Lower lobe of right lung (tissue), 2 donors: ENCODE measurements at places on chromosomes 3 and 15.

- DNase-seq: no peak
Measured at GRCh38 chr3:64131725-64132469, 93.4 kb downstream of the PRICKLE2 start.

- DNase-seq: peak; percentile 77
Measured at GRCh38 chr15:22979238-22980188, 655 bp downstream of the CYFIP1 start.

DNA sequence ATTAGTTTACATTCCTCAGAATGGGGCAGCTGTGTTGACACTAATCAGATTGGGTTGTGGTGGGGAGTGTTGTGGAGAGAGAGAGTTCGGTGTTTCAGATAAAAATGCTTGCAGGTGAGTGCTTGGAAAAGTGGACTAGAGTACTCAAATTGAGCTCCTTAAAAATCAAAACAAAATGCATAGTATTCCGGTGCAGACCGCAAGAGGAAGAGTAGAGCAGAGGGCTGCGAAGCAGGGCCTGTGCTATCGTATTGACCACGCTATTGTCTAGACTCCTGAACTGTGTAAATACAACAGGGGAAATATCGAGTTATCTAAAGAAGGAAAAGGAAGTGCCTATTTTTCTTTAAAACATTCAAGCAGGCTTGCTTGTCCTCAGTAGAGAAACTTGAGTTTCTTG lies 159.5 kb downstream of the TP63 start:
- no peak for DNase-seq

DNA sequence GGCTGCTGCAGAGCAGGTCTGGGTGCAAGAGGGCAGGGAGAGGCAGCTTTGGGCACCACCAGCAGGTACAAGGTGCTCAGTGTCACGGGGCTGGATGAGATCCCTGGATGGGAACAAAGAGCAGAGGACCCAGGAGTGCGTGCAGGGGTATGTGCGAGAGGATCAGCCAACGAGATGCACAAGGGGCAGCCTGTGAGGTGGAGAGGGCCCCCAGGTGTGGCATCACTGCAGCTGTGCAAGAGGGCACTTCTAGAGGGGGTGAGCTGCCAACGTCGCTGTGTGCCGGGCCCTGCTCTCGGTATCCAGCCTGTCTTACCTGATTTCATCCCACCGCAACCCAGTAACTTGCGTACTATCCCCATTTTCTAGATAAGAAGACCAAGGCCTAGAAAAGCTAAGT lies 67.3 kb upstream of the SNRPA1 start:
- DNase-seq: no peak

DNA sequence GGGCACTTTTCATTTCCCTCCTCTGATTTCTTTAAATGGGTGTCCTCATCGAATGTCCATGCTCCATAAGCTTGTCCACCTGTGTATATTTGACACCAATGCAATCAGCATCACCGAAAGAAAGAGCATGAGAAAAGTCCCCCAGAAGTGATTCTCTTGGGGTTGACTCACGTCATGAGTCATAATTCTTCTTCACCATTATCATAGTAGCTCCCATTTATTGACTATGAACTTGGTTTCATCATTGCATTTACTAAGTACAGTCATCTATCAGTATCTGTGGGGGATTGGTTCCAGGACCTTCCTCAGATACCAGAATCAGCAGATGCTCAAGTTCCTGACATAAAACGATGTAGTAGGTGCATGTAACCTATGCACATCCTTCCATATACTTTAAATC lies 372.5 kb upstream of the CFAP20DC start:
- no peak for DNase-seq

- DNase-seq: no peak
Measured at GRCh38 chr3:27729748-27730611, 7.9 kb upstream of the EOMES start.

DNA sequence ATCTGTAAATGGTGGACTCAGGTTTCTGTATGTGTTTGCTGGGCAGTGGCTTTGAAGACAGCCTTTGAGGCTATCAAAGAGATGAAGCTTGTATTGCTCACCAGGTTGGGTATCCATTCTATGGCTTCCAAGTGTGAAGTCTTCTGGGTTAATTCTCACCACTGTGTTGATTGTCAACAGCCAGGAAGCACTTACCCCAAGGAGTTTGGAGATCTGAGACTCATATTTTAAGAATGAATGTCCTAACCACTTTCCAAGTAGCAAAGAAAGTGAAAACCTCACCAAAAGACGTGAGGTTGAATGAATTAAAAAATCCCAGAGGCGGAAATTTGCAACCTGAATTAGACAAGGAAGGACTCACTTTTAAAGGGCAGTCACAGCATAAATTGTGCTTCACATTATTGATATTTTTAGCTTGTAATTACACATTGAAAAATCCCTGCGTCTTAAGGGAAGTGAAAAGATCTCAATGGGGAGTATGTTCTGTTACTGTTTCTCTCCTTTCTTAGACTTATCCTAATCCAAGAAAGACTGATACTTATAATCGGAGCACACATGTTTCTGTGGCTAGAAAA lies 304.0 kb upstream of the TPRG1 start:
- no peak for DNase-seq

DNA sequence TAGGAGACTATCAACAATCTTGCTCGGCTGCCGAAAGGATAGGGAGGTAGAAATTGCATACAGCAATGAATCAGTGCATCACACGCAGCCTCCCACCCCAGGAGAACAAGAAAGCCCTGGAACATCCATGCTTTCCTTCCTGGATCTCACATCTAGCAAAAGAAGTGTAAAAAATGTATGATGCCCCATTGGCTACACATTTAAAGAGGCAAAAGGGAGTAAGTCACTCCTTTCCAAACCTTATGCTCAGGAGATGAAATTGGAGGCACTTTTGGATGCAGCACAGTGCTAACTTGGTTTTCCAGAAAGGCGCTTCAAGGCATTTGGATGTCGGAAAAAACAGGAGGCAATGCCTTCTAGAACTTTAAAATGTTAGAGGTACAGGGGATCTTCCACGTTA lies 32.2 kb upstream of the FEZF2 start:
- DNase-seq: no peak

- no peak for DNase-seq
Measured at GRCh38 chr15:31077941-31078340, 23.6 kb downstream of the TRPM1 start.

DNA sequence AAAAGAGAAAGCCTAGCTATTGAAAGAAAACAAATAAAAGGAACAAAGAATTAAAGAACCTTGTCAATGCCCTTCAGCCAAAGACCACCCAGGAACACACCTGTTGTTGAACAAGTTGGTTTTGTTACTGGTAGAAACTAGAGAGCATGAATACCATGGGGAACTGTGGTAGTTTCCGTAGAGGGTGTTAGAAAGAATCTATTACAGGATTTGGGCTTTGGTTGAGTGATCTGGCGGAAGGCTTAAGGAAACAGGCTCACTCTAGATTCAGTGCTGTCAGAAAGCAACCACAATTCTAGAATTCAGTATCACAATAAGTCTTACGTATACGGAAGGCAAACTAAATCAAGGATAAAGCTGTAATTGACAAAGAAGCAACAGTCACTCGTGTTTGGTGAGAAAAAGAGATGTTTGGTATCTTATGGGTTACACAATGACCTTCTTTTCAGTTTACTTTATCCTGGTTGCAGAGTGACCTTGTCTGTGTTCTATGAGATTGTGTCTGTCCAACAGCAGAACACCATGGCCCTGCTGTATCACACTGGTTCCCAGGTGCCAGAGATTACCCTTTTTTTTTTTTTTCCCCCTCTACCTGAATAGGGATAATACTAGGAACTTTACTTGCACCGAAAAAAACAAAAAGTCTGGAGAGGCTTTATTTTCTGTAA lies 265.9 kb downstream of the SHQ1 start:
- DNase-seq: no peak

GRCh38 chr3:72660270-72661114 lies 187.8 kb downstream of the SHQ1 start:
- DNase-seq: no peak

DNA sequence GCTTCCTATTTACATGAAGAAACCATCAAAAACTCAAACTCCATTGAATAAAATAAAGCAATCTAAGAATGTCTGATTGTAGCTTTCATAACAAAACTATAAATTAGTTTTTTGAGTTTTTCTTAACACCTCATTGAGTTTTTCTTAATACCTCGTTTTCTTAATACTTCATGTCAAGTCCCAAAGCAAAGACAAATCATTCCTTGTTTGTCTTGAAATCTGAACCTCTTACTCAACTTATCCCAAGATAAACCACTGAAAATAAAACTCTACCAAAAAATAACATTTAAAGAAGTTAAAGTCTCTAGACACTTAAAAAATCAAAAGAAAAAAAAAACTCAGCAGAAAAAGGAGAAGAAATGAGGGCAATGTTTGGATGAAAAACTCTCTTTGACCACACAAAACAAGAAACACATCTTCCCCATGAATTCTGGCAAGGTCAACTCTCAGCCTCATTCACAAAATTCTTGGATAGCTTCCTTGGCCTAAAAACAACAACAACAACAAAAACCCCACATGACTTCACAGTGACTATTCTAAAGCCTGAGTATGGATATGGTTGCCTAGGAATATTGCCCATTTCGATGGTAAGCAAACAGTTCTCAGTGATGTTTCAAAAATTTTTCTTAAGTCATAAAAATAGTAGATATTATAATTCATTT lies 38.2 kb downstream of the TMCC1 start:
- DNase-seq: no peak

DNA sequence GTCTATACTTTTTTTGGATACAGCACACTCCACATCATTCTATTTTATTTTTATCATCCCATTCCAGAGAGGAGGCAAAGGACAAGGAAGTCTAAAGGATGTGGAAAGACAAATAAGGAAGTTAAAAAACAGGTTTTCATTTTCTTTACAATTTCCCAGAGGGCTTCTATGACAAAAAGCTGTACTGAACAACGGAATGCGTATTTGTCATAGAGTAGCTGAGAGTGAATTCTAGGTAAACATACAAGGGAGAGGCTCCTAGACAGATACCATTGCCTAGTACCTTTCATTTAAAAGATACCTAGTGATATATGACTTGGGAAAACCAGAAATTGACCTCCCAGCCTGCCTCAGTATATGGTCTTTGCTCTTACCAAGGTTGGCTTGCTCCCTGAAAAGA lies 341.7 kb downstream of the FHIT start:
- DNase-seq: no peak

GRCh38 chr3:46008058-46008457 lies 12.4 kb upstream of the FYCO1 start:
- no peak for DNase-seq

DNA sequence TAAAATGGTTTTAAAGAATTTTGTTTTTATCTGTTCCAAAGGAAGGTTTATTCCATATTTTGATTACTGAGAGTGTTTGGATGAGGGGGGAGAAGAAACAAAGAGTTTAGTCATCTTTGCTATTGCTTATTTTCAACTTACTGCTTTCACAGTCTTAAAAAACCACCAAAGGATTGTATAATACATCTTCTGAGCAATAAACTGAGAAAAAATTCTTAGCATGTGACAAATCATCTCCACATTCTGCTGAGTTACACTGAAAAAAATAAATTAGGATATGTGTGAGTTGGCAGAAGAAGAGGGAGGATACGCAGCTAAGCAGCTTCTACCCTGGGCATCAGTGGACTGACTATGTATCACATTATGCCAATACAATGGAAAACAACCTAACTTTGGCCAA lies 23.2 kb upstream of the ACTC1 start:
- no peak for DNase-seq

DNA sequence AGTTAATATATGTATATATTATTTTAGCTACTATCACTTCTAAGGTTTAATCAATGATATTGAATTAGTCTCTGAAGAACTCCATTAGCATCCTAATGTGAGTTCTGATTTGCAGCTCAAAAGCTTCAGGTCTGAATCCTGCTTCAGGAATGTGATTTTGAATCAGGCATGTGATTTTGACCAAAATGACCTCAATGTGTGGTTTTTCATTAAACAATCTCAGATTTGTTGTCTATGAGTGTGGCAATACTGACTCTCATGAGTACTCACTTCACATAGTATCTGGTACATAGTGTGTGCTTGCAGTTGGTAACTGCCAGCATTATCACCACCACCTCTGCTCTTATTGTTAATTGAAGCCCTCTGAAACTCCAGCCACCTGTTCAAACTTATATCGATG lies 251.0 kb downstream of the KCNH8 start:
- no peak for DNase-seq

DNA sequence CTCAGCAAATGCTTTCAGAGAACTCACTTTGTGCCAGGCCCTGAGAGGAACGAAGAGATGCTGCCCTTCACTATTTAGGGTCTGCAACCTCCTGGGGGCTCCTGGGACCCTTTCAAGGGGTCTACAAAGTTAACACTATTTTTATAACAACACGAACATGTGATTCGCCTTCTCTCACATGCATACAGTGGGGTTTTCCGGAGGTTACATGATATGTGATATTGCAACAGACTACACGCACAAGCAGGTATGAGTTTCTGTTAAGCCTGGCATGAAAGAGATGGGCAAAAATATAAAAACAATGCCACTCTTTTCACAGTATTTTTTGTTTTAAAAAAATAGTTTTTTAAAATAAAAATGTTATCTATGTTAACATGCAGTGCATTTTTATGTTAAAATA lies 10.3 kb downstream of the STARD5 start:
- no peak for DNase-seq

DNA sequence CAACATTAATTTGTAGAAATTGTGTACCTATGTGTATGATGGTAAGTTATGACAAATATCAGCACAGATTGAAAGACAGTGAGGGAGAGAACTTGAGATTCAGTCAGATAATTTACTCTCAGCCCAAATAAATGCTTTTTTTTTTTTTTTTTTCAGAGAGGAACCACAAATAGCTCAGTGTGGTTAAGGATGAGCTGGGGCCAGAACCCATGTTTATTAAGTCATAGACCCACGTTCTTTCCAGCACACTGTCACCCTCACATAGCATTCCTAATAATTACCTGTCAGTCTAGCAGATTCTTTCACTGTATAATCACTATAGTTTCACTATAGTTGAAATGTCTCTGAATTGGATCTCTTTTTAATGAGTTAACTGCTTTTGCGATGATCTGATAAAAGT lies 246.1 kb downstream of the ZIC1 start:
- no peak for DNase-seq

DNA sequence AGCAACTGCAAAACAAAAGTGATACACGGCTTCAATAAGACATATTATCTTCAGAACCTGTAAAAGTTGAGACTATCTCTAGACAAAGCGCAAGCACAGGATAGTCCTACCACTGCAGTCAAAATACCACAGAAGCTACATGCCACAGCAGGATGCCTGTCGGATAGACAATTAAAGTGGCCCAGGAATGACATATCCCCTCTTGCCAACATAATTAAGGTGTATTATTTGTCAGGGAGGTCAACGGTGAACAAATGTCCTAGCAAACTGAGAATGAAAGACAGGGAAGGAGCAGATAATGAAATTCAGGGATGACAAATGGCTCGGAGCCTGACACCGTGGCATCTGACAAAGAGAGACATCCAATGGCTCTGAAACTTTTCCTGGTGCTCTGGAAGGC lies 185.7 kb downstream of the MECOM start:
- DNase-seq: no peak

- DNase-seq: peak; percentile 3
Measured at GRCh38 chr3:10932596-10932995, 60.0 kb upstream of the SLC6A1 start.
